ENCODE measurements at places on chromosomes 16 and 17. TPM values are rescaled to one million over a fixed set of nuclear protein-coding genes. Genes with fewer than 3 reads are reported as not detected.

Gene PLA2G10
- 0.71 TPM for total RNA-seq

Gene CCL14
- not detected for total RNA-seq

Gene HOXB1
- total RNA-seq: not detected

Gene CA5A
- total RNA-seq: not detected

Gene APOBR
- not detected for total RNA-seq

Gene P2RX1
- not detected for total RNA-seq

Gene MAPT
- 0.04 TPM for total RNA-seq

Gene TMUB2
- total RNA-seq: 20.4 TPM

Gene EARS2
- 30.5 TPM for total RNA-seq

Gene ATP2C2
- 0.17 TPM for total RNA-seq
